K562 (cell line): ENCODE measurements at places on chromosomes 13 and 19. TPM values are rescaled to one million over a fixed set of nuclear protein-coding genes. Genes with fewer than 3 reads are reported as not detected.

CKM gene
- total RNA-seq: 0.09 and 0.11 TPM in 2 replicates

ATP1A3 gene
- total RNA-seq: 0.56 and 1.0 TPM in 2 replicates

SYT5 gene
- total RNA-seq: 19.9 and 20.9 TPM in 2 replicates

AP1M2 gene
- total RNA-seq: 0.33 and 0.40 TPM in 2 replicates

GRCh38 chr19:31347354-31347753 lies 1.9 kb downstream of the TSHZ3 start:
- no peak for DNase-seq

- no peak for DNase-seq
Measured at GRCh38 chr13:40345654-40346372, 320.6 kb downstream of the FOXO1 start.

- no peak for DNase-seq
Measured at GRCh38 chr13:72504131-72504841, 223.1 kb downstream of the MZT1 start.

GRCh38 chr13:93411186-93411680 lies 184.6 kb downstream of the GPC6 start:
- DNase-seq: no peak

- no peak for DNase-seq
Measured at GRCh38 chr19:14149509-14149994, 13.2 kb upstream of the ASF1B start.

DNA sequence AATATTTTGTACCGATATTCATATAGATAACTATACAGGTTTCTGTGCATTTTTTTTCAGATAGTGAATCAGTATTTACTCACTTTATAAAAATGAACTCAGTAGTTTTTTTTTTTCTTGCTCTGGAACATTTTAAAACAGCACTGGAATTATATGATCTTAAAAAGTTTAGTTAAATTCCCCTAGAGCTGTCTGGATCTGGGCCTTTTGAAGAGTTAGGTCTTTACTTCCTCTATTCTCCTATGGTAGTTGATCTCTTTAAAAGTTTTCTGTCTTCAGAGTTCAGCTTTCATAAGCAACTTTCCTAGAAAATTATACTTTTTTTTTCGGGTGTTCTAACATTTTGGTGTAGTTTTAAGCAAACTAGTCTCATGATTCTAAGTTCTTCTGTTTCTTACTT lies 21.8 kb upstream of the RBM26 start:
- no peak for DNase-seq

GRCh38 chr19:55766466-55766865 lies 2.5 kb upstream of the RFPL4AL1 start:
- no peak for DNase-seq

DNA sequence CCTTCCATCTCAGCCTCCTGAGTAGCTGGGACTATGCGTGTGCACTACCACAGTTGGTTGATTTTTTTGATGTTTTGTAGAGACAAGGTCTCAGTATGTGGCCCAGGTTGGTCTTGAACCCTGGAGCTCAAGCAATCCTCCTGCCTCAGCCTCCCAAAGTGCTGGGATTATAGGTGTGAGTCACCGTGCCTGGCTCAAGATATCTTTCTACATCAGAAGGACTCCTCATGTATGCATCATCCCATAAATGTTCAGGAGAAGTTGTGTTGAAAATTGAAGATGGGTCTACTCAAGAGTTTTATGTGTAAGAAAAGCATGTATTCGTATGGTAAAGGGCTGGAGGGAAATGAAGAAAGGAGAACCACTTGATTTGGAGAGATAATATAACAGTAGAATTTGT lies 71.8 kb upstream of the STK24 start:
- DNase-seq: no peak

DNA sequence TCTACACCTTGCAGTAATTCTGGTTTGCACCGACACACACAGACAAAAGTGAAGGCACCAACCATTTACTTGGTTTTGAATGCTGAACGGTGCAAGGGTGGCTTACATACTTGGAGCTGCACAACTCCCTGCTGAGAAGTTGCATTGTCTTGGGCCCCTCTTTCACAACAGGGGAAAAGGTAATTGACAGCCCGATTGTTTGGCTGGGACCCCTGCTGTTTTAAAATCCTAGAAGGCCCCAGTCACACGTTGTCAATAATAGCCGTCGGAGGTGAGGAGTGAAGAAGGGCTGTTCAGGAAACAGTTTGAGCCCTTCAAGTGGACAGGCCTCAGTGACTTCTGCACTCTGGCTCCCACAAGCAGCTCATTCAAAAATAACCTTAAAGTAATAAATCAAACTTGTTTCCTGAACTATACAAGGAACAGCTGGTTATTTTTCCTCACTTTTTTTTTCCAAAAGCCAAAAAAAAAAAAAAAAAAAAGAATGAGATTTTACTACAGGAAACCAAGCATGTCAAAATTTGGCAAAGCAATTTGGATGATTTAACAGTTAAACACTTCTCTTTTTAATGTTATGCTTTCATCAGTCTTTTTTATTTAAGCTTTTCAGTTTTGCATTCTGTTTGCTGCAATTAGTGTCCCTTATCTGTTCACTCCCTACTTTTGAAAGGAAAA lies 19.0 kb upstream of the SPRY2 start:
- peak; percentile 11 for DNase-seq

- DNase-seq: no peak
Measured at GRCh38 chr19:51150627-51151026, 8.5 kb downstream of the SIGLEC7 start.

DNA sequence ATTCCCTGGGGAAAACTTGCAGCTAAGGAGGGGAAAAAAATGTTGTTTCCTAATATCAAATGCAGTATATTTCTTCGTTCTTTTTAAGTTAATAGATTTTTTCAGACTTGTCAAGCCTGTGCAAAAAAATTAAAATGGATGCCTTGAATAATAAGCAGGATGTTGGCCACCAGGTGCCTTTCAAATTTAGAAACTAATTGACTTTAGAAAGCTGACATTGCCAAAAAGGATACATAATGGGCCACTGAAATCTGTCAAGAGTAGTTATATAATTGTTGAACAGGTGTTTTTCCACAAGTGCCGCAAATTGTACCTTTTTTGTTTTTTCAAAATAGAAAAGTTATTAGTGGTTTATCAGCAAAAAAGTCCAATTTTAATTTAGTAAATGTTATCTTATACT lies 33.6 kb downstream of the TNFSF11 start:
- DNase-seq: no peak

DNA sequence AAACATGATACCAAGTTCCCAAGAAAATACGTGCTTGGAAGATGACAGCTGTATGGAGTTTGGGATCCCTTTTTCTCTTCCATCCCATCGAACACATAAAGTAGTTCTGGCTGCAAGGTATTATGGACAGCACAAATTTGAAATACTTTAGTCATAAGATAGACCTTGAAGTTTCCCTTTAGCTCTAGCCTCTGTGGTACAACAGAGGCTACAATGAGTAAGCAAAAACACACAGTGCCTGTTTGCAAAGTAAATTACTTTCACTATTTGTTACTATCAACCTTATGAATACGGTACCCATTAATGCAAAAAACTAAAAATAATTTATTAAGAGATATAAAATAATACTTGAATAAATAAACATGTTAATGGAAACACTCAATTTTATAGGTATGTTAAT lies 21.0 kb upstream of the LRCH1 start:
- no peak for DNase-seq
